H9 (cell line): ENCODE measurements at places on chromosomes 7 and 10. TPM values are rescaled to one million over a fixed set of nuclear protein-coding genes. Genes with fewer than 3 reads are reported as not detected.
A peak's percentile ranks its signal among the peaks of the same experiment; 100 is the strongest.

CCNY gene
- total RNA-seq: 62.1 and 69.2 TPM in 2 replicates

A1CF gene
- not detected in 2 replicates for total RNA-seq

CXCL12 gene
- 28.3 and 29.5 TPM in 2 replicates for total RNA-seq

SPAM1 gene
- not detected in 2 replicates for total RNA-seq

ANXA8L1 gene
- total RNA-seq: not detected in 2 replicates

OR6B1 gene
- not detected in 2 replicates for total RNA-seq

SEM1 gene
- total RNA-seq: 75.6 and 79.9 TPM in 2 replicates

RNF32 gene
- total RNA-seq: 0.83 and 0.90 TPM in 2 replicates

MRLN gene
- not detected in 2 replicates for total RNA-seq

GDI2 gene
- 351 and 355 TPM in 2 replicates for total RNA-seq

AKR1D1 gene
- 0.31 and 0.48 TPM in 2 replicates for total RNA-seq

DNA sequence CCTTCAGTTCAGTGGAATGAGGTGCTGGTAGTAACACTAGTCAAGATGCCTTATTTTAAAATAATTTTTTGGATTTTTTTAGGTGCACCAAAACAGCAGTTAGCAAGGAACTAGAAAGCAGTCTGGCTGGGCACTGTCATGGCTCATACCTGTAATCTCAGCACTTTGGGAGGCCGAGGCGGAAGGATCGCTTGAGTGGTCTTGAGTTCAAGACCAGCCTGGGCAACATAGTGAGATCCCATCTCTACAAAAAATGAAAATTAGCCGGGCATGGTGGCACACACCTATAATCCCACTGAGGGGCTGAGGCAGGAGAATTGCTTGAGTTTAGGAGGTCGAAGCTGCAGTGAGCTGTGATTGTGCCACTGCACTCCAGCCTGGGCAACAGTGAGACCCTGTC is 25.8 kb downstream of the PLA2G12B start:
- no peak for DNase-seq

- no peak for DNase-seq
These were observed 113.1 kb downstream of the USP6NL start for GRCh38 chr10:11498399-11498798.

GRCh38 chr10:5958675-5959074 is 18.7 kb downstream of the IL15RA start:
- DNase-seq: no peak

GRCh38 chr7:43824963-43825362 is 44.4 kb downstream of the MRPS24 start:
- no peak for DNase-seq

DNA sequence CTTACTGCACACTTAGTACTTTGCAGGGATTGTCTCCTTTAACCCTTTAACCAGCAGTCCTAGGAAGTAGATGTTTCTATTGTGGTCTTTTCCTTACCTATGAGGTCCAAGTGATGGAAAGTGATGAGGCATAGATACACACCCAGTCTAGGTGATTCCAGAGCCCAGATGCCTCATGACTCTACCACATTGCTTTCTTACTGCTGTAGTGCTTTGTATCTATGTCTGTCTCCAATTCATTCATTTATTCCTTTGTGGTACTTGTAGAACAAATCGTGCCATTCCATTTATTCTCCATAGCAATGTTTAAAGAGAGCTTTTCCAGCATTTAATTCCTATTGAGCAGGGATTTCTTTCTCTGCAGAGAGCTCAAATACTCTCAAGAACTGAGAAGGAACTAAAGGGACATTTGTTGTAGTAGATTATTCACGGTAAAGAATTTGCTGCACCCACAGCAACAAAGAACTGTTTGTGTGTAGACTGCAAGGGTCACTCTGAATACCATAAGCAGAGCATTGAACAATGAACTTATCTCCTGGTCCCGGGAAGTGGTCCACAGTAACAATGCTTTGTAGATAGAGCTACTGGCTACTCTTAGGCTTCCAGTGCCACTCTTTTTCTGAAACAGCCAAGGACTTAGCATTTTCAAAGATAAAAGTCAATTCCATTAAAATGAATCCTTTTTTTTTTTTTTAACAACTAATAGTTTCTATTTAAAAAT is 337.0 kb downstream of the PTEN start:
- no peak for DNase-seq

- no peak for DNase-seq
These were observed 501.7 kb downstream of the PARD3 start for GRCh38 chr10:34313353-34313752.

- no peak for DNase-seq
These were observed 47.9 kb downstream of the GALNT11 start for GRCh38 chr7:152073352-152073751.

- DNase-seq: no peak
These were observed 6.8 kb upstream of the CDK6 start for GRCh38 chr7:92843034-92843760.

GRCh38 chr10:7056216-7056615 is 354.6 kb downstream of the SFMBT2 start:
- DNase-seq: no peak

GRCh38 chr10:111522551-111522950 is 445.7 kb downstream of the ADRA2A start:
- DNase-seq: no peak

- peak; percentile 87 for DNase-seq
These were observed 139.2 kb downstream of the USP6NL start for GRCh38 chr10:11472158-11472753.

GRCh38 chr10:24701447-24701846 is 22.2 kb downstream of the ARHGAP21 start:
- DNase-seq: no peak

GRCh38 chr10:34151931-34152330 is 663.2 kb downstream of the PARD3 start:
- DNase-seq: no peak

DNA sequence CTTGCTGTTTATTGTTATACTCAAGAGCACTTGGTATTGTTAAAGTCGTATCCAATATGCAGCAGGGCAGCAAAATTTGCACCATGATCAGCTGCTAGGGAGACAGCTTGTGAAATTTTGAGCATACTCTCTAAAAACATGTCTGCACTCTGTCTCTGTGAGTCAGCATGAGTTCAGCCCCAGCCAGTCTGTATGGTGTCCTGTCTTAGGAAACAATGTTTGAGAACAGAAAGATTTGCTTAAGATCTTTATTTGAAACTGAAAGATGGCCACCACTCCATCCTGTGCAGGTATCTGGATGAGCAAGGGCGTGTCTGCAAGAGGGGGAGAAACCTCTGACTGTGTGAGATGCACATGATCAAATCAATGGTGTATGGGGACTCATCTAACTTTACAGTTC is 97.1 kb downstream of the GNAI1 start:
- DNase-seq: no peak

- no peak for DNase-seq
These were observed 313.0 kb upstream of the AOAH start for GRCh38 chr7:37037286-37037685.

GRCh38 chr7:36315309-36315944 is 74.2 kb upstream of the ANLN start:
- no peak for DNase-seq

- DNase-seq: no peak
These were observed at the start of gene BTBD16 for GRCh38 chr10:122271076-122271475. Gene BTBD16 (plus strand): TSS chr10:122271296. CDS start chr10:122275082, 3,786 bp downstream.

- DNase-seq: peak; percentile 71
These were observed 610.4 kb downstream of the IPMK start for GRCh38 chr10:57657164-57657765.

GRCh38 chr10:51257511-51258248 is 183.4 kb downstream of the PRKG1 start:
- DNase-seq: no peak

- DNase-seq: no peak
These were observed 141.8 kb upstream of the GPR22 start for GRCh38 chr7:107327986-107328569.

- DNase-seq: no peak
These were observed 130.1 kb downstream of the NT5C2 start for GRCh38 chr10:103062854-103063590.

DNA sequence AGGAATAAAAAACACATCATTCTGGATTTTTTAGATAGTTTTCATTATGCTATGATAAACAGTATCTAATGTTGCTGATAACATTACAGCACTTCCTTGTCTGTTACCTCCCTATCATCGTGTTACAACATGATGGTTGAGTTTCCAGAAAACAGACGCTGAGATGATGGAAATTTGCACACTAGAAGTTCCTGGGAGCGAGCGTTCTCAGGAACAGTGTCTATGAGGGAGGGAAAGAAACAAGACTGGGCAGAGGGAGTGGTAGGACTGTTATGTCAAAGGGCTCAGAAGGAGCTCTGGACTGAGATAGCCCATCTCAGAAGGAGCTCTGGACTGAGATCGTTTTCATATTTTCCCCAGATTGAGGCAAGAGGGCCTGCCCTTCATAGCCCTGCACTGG is 121.6 kb downstream of the REEP3 start:
- no peak for DNase-seq
